ENCODE measurements at places on chromosomes 1 and 21.

- no peak for DNase-seq
Observed at GRCh38 chr1:9842073-9842711, 18.4 kb upstream of the CLSTN1 start.

DNA sequence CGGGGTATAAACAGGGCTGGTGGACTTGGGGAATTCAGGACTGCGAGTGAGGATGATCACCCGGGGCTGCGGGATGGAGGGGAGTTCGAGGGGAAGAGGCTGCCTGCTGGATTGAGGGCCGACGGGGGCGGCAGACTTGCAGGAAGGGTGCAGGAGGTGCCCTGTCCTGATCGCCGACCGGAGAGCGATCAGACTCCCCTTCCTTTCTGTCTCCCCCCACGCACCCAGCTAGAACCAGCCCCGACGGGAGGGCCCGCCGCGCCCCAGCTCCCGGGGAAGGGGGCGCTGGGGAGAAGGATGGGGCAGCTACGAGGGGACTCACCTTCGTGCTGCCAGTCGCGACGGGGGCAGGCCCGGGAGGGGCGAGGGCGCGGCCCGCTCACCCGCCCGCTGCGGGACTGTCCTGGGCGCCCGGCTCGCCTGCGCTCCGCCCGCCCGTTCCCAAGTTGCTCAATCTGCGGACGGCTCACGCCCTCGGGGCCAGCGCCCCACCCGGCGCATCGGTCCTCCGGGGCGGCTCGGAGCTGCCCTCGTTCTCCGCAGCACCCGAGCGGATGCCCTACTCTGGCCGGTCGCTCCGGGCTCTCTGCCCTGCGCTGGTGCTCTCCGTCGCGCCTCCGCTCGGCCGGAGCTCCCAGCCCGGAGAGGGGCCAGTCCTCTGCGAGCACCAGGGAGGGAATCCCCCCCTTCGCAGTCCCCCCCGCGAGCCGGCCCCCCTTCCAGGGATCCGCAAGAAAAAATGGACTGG is at the start of gene RSPO1:
RSPO1 (minus strand) TSS at position 649 of the 748 bp plus-strand sequence. CDS start 5,231 bp downstream, outside the sequence.
- no peak for DNase-seq

DNA sequence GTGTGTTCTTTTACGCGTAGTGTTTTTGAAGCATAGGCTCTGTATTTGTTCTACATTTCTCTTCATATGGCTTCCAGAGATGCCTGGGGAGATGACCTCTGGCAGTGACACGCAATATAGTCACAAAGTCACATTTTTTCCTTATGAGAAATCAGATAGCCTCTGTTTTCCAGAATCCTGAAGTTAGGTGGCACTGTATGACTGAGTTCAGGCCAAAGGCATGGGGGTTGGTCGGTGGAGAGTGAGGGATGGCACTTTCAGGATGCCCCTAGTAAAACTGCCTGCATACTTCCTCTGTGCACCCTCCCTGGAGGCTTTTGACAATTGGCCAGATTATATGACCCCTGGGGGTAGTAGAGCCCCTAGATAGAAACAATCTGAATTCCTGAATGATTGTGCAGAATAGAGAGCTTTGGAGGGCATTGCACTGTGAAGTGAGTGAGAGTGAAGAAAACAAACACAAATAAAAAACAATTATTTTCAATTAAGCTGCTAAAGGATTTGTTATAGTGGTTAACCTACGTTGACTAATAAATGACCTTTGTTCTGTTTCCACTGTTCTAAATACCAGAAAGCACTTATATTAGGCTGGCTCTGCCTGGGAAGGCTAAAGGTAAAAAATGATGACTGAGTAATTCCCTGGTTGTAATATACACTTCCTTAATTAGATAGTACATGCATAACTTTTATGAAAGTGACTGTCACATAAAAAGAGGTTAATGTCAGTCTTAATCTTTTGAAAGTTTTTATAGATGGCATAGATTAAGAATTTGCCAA is 1660.8 kb downstream of the PLA2G4A start:
- DNase-seq = no peak

GRCh38 chr21:44416193-44416592 is 39.1 kb upstream of the LRRC3 start:
- no peak for DNase-seq

- no peak for DNase-seq
Observed at GRCh38 chr1:214719207-214719606, 116.2 kb downstream of the CENPF start.

GRCh38 chr1:44433209-44433608 is 28.2 kb downstream of the RNF220 start:
- no peak for DNase-seq

GRCh38 chr1:210231846-210232510 is 618 bp upstream of the SERTAD4 start:
- no peak for DNase-seq

GRCh38 chr21:46351476-46352163 is 27.7 kb downstream of the PCNT start:
- DNase-seq = no peak
